ENCODE measurements at places on chromosomes 7 and 10.

GRCh38 chr10:132570771-132571649 is 33.4 kb downstream of the INPP5A start:
- no peak for DNase-seq

- peak; percentile 10 for DNase-seq
These were observed 53.7 kb upstream of the MTPN start for GRCh38 chr7:136030867-136031318.

- DNase-seq, result no peak
These were observed 424.3 kb downstream of the RPS24 start for GRCh38 chr10:78457804-78458482.

- DNase-seq, result no peak
These were observed 29.6 kb downstream of the COL13A1 start for GRCh38 chr10:69831231-69831855.

- no peak for DNase-seq
These were observed 7.5 kb downstream of the FBH1 start for GRCh38 chr10:5897504-5897903.

GRCh38 chr10:129779126-129780111 is 184.7 kb downstream of the EBF3 start:
- no peak for DNase-seq

GRCh38 chr7:23721456-23721855 is 11.4 kb downstream of the STK31 start:
- no peak for DNase-seq

GRCh38 chr10:61933859-61934555 is 32.5 kb downstream of the ARID5B start:
- DNase-seq, result no peak

DNA sequence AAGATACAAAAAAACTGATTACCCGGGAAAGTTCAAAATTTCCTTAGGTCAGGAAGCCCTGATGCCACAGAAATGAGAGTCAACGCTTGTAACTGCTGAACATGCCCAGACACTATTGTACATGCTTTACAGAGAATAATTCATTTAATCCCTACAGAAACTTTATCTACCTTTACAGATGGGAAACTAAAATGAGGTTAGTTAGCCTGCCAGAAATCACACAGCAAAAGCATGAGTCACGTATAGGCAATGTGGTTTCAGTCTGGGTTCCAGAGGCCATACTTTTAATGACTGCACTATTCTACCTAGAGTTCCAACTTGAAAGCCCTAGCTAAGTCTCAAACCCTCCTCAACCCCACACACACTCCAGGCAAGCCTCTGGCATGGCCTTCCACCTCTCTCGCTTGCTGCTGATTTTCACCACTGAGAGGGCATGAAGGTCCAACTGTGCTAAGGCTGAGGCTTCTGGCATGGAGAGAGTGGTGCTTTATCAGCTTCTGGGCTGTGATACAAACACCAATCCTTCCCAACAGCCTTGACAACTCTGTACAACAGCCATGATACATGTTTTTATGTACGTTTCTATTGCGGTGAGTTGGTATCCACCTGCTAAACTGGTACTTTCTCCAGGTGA is 1011.2 kb upstream of the GHITM start:
- no peak for DNase-seq

GRCh38 chr10:72062382-72062781 is 26.0 kb downstream of the SPOCK2 start:
- no peak for DNase-seq

DNA sequence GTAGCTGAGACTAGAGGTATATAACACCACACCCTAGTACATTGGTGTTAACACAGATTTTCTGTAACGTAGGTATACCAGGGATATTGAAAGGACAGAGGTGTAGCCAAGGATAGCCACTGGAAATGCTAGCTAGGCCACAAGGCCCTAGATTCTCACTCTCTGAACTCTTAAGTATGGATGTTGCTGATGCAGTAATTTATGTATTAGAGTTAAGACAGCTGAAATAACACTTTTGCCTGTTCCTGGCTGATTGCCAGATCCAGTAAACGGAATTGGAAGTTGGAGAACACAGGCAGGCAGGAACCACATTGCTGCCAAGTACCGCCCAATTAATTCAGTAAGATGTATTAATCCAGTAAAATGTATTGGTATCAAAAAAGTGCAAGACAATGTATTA is 1.8 kb downstream of the CALU start:
- no peak for DNase-seq

DNA sequence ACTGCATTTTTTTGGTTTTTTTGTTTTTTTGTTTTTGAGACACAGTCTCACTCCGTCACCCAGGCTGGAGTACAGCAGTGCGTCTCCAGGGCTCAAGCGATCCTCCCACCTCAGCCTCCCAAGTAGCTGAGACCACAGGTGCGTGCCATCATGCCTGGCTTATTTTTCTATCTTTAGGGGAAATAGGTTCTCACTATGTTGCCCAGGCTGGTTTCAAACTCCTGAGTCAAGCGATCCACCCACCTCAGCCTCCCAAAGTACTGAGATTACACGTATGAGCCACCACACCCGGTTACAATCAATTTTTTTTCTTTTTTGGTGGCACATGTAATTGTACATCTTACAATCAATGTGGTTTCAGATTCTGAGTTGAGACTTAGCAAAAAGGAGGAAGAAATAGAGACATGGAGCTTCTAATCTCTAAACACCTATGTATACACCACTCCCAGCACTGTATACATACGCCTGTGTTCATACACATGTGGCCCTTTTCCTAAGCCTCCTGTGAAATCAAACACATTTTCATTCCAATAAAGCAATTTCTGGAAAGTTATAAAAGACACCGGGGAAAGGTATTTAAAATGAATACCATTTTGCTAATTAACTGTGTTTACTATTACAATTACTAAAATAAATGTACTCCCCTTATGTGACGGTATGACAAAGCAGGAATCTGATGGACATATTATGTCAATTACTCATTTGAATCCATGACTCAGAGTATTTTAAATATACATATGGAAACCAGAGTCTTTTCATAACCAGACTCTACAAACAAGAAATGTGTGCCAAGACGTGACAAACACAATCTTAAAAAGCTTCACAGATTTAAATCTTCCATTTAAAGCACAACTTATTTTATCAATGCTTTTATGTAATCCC is 40.9 kb downstream of the SMURF1 start:
- DNase-seq, result peak; percentile 42

DNA sequence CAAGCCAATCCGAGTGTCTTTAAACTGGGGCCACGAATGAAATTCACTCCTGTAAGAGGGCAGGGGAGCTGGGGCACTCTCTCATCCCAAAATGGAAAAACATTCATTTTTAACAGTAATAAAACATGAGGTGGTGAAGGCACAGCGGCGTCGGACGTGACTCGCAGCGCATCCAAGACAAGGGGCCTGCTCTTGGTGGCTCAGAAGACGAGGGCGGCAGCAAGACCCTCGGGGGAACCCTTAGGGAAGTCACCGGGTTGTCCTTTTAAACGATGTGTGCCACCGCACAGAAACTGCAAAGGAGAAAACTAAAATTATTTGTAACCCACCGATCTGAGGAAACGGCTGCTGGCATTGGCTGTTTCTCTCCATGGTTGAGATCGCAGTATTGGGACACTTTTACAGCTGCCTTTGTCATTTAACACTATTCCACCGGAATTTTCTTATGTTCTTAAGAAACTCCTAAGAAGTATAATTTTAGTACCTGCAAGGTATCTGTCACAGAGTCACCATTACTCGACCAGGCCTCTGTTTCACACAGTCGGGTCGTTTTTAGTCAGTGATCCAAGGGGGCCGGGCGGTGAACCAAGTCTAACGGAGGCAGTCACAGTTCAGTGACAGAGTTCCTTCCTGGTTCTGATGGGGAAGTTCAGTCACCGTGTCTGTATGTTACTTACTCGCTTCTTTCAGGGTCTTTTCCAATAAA is 159.3 kb downstream of the PTPRN2 start:
- DNase-seq, result no peak

- no peak for DNase-seq
These were observed 79.9 kb upstream of the ANLN start for GRCh38 chr7:36309716-36310115.

DNA sequence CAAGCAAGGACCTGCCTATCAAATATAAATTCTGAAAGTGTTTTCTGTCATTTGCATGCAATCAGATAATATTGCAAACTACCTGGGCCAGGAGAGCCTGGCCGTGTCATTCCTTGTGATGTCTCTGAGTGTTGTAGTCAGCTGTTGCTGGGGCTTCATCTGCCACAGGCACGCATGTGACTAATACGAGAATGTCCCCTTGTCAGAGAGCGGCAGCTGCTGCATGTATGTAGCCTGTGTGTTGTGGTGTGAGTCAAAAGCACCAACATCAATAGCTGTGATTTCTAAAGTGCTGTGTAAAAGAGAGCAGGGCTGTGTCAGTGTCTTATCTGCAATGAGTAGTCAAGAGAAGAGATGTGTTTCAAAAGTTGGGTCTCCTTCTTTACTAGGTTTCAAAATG is 155.4 kb downstream of the POU6F2 start:
- no peak for DNase-seq

GRCh38 chr10:27099448-27099847 is 846 bp downstream of the ANKRD26 start:
- DNase-seq, result no peak

DNA sequence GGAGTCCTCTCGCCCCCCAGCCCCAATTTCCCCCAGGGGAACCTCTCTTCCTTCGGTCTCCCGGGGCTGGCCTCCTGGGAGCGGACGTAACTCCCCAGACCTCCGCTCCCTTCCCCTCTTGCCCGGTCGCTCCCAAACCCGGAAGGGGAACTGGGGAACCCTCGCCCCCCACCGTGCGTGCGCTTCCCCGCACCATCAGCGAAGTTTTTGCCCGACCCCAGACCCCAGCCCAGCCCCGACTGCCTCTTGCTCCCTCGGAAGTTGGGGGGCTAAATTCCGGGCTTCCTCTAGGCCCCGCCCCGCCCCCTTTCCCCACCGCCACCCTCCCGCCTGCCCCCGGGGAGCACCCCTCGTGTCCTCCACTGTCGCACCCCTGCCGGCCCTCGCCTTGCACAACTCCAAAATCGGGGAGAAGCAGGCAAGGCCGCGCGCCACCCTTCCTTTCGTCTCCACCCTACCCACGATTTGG is 436 bp downstream of the GNB2 start:
- DNase-seq, result peak; percentile 25

DNA sequence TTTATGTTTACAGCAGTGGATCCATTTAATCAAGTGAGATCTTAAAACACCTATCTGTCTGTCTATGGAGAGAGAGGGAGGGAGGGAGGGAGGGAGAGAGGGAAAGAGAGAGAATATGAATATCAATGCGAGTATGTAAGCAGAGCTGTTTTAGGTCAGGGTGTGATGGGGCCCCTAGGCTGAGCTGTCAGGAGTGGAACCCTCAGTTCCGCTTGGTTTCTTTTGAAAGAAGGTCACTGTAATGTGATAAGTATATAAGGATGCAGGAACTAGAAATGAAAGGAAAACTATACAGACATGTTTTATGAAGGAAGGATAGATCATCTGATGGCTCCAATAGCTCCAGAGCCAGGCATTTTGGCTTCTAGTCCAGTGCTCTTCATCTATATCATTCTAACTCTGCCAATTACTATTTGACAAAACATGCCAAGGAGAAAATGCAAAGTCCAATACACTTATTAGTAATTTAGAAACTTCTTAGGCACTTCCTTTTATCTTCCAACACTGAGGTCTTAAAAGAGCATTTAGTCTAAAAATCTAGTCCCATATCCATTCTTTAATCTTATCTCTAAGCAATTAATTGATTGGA is 70.3 kb downstream of the NRCAM start:
- no peak for DNase-seq

All from T-helper 2 cell treated with Interferon-gamma antibody and Interleukin-4, amounts not matched to agents 5 μg/mL and 100 μg/mL, for 36 hours (primary cell).